ENCODE measurements at places on chromosomes 3 and 15. TPM values are rescaled to one million over a fixed set of nuclear protein-coding genes. Genes with fewer than 3 reads are reported as not detected.

- no peak overlapping the region for H3K4me3 ChIP-seq
- peaks cover 38% of the 10 kb centered on the region for H3K36me3 ChIP-seq
- H3K27ac ChIP-seq = no peak overlapping the region
- H3K27me3 ChIP-seq = no peaks in the 10 kb centered on the region
- DNase-seq = no peak
- peaks cover 20% of the 10 kb centered on the region for H3K4me1 ChIP-seq
Observed at GRCh38 chr3:49530231-49530630, 24.0 kb upstream of the BSN start.

GRCh38 chr3:18720543-18720942 is 295.4 kb upstream of the SATB1 start:
- no peaks in the 10 kb centered on the region for H3K36me3 ChIP-seq
- H3K27me3 ChIP-seq = no peaks in the 10 kb centered on the region
- H3K4me3 ChIP-seq = no peak overlapping the region
- no peaks in the 10 kb centered on the region for H3K4me1 ChIP-seq

Gene AHSG
- not detected for total RNA-seq

GRCh38 chr15:90872486-90873184 is 4.2 kb downstream of the FURIN start:
- peaks cover 67% of the 10 kb centered on the region for H3K4me1 ChIP-seq
- peak overlapping the region; percentile 93 for H3K4me3 ChIP-seq
- peaks cover 22% of the 10 kb centered on the region for H3K36me3 ChIP-seq
- H3K27ac ChIP-seq = peak overlapping the region; percentile 98
- no peak for DNase-seq

GRCh38 chr15:79736435-79737000 is 160.3 kb downstream of the MTHFS start:
- no peaks in the 10 kb centered on the region for H3K4me1 ChIP-seq
- H3K4me3 ChIP-seq = no peak overlapping the region
- DNase-seq = no peak
- H3K36me3 ChIP-seq = no peaks in the 10 kb centered on the region

GRCh38 chr15:55859681-55860080 is 116.7 kb upstream of the PRTG start:
- no peaks in the 10 kb centered on the region for H3K27me3 ChIP-seq
- DNase-seq = no peak
- H3K27ac ChIP-seq = no peak overlapping the region
- H3K36me3 ChIP-seq = peaks cover 56% of the 10 kb centered on the region
- H3K4me3 ChIP-seq = no peak overlapping the region
- H3K4me1 ChIP-seq = no peaks in the 10 kb centered on the region

Gene TRPM7
- 32.2 TPM for total RNA-seq

DNA sequence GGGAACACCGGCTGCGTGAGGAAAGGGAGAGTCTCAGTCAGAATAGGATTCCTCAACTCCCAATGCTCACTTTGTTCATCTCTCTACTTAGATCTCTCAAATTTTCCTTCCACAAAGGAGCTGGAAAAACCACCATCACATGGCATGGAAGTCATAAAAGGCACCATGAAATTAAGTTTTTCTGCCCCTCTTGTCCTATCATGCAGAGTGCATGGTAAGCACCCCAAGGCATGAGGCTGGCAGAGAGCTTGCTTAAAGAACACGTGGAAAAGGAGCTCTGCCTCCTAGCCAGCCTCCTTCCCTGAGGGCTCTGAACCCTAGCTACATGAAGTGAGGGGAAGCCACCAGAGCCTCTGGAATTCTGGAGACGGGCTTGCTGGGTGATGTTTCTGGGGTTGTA is 17.8 kb downstream of the STIMATE start:
- H3K36me3 ChIP-seq = peaks cover 17% of the 10 kb centered on the region
- H3K27me3 ChIP-seq = no peaks in the 10 kb centered on the region
- H3K4me3 ChIP-seq = no peak overlapping the region

- H3K27me3 ChIP-seq = no peaks in the 10 kb centered on the region
- no peak overlapping the region for H3K4me3 ChIP-seq
- H3K27ac ChIP-seq = no peak overlapping the region
Observed at GRCh38 chr3:33889394-33890039, 91.1 kb downstream of the PDCD6IP start.

- H3K4me3 ChIP-seq = no peak overlapping the region
- peaks cover 58% of the 10 kb centered on the region for H3K4me1 ChIP-seq
- H3K27ac ChIP-seq = peak overlapping the region; percentile 37
- H3K36me3 ChIP-seq = peaks cover 56% of the 10 kb centered on the region
- no peaks in the 10 kb centered on the region for H3K27me3 ChIP-seq
Observed at GRCh38 chr3:191382661-191383060, 52.3 kb upstream of the UTS2B start.

Gene COL6A5
- not detected for total RNA-seq

DNA sequence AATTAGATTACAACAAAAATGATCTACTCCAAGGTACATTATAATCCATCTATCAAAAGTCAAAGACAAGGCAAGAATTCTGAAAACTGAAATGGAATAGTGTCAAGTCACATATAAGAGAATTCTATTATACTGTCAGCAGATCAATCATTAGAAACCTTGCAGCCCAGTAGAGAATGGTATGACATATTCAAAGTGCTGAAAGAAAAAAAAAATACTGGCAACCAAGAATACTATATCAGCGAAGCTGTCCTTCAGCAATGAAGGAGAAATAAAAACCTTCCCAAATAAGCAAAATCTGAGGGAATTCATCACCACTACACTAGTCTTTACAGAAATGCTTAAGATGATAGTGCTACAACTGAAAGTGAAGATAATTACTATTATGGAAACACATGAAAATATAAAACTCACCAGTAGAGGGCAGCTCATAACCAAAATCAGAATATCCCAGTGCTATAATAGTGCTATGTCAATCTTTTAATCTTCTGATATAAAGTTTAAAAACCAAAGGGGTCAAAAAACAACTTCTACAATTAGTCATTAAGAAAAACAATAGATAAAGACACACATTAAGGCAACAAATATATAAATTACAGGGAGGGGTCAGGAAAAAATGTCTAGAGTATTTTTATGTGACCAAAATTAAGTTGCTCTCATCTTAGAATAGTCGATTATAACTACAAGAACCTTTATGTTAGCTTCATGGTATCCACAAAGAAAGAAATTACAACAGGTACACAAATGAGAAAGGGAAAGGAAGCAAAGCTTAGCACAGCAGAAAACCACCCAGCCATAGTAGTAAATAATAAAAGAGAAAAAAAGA is 190.7 kb upstream of the CNTN6 start:
- H3K27ac ChIP-seq = no peak overlapping the region
- no peak overlapping the region for H3K4me3 ChIP-seq
- no peaks in the 10 kb centered on the region for H3K4me1 ChIP-seq
- H3K27me3 ChIP-seq = no peaks in the 10 kb centered on the region
- no peaks in the 10 kb centered on the region for H3K36me3 ChIP-seq

- no peaks in the 10 kb centered on the region for H3K27me3 ChIP-seq
- no peaks in the 10 kb centered on the region for H3K36me3 ChIP-seq
- peaks cover 42% of the 10 kb centered on the region for H3K4me1 ChIP-seq
Observed at GRCh38 chr15:63856711-63857460, 23.1 kb upstream of the HERC1 start.

DNA sequence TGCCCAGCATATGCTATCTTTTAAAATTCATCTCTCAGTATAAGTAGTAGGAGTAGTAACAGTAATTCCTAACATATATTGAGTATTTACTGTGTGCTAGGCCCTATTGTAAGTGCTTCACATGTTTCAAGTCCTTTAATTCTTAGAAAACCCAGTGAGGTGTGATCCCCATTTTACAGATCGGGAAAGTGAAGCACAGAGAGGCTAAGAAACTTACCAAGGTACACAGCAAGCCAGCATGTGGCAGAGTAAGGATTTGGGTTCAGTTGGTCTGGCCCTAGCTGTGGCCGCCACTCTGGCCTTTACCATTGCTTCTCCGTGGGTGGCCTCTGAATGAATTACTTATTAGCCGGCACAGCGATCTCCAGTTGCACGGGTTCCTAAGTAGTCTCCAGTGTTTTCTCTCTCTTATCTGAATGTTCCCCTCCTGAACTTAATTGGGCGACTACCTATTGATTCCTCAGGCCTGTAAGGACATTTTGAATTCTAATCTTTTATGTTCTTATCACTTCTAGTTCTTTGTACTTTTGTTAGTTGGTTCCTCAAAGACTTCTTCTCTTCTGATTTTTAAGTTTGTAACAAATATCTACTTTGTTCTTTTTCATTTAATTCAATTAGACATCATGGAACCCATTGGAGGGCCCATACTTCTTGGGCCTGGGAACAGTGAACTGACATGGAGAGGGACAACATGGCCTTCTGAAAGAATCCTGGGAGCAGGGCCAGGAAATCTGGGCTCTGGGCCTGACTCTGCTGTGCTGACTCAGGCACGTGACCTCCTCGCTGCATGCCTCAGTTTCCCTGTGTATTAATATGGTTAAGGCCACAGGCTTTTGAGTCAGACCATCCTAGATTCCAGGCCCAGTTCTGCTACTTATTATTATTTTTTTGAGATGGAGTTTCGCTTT is 11.6 kb downstream of the CLCN2 start:
- H3K4me3 ChIP-seq = no peak overlapping the region
- no peak overlapping the region for H3K27ac ChIP-seq
- peaks cover 16% of the 10 kb centered on the region for H3K4me1 ChIP-seq
- no peak for DNase-seq

Gene TNFAIP8L3
- total RNA-seq = 6.0 TPM

DNA sequence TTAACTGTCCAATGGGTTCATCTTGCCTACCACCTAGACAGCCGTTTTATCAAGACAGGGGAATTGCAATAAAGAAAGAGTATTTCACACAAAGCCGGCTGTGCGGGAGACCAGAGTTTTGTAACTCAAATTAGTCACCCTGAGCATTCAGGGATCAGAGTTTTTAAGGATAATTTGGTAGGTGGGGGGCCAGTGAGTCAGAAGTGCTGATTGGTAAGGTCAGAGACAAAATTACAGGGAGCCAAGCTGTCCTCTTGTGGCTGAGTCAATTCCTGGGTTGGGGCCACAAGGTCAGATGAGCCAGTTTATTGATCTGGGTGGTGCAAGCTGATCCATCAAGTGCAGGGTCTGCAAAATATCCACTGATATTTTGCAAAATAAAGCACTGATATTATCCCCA is 29.9 kb upstream of the GPD1L start:
- H3K27me3 ChIP-seq = no peaks in the 10 kb centered on the region
- no peak for DNase-seq
- H3K4me1 ChIP-seq = peaks cover 15% of the 10 kb centered on the region
- no peak overlapping the region for H3K27ac ChIP-seq
- H3K4me3 ChIP-seq = no peak overlapping the region

Gene CKMT1A
- not detected for total RNA-seq

- H3K4me1 ChIP-seq = peaks cover 17% of the 10 kb centered on the region
- H3K4me3 ChIP-seq = no peak overlapping the region
- no peak overlapping the region for H3K27ac ChIP-seq
- no peak for DNase-seq
- H3K36me3 ChIP-seq = no peaks in the 10 kb centered on the region
- no peaks in the 10 kb centered on the region for H3K27me3 ChIP-seq
Observed at GRCh38 chr3:156642750-156643728, 31.4 kb upstream of the TIPARP start.

DNA sequence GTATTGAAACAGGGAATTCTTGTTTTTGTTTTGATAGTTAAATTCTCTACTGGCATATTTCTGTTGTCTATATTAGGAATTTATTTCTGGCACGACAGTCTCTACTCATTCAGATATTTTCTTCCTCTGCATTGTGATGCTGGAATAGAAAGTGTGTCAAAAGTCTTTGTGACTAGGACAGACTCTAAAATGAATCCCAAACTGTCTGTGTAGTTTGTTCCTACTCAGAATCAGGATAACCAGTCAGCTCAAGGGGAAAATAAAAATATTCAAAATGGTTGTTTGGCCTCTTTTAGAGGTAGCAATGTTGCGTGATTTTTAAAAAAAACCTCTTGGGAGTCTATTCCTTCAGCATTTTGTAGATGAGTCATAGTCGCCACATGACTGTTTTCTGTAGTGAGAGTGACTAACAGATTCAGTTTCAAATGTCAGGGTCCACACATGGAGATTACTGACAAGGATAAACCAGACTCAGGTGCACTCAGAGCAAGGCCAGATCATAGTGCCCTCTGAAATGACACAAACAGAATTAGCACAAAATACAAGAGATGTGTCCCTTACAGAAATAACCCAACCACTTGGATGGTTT is 13.1 kb downstream of the SLC7A14 start:
- no peak overlapping the region for H3K4me3 ChIP-seq
- H3K36me3 ChIP-seq = no peaks in the 10 kb centered on the region
- no peak overlapping the region for H3K27ac ChIP-seq
- no peak for DNase-seq
- H3K4me1 ChIP-seq = peaks cover 8% of the 10 kb centered on the region

DNA sequence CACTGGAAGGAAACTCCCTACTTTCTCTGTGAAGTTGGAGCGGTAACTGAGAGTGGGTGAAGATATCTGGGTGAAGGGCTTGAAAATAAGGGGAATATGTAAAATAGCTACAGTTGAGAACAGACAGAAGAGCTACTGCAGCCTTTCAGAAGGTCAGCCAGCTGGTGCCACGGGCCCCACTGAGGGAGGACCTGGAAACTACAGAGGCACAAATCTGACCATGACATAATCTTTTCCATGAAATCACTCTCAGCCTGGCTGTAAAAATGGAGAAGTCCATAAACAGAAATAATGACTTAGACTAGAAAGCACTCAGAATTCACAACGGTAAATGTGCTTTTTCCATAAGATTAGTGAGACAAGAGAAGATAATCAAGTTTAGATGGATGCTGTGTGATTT is 46.4 kb downstream of the ST3GAL6 start:
- no peak overlapping the region for H3K4me3 ChIP-seq
- DNase-seq = no peak
- peaks cover 12% of the 10 kb centered on the region for H3K4me1 ChIP-seq
- peaks cover 63% of the 10 kb centered on the region for H3K36me3 ChIP-seq
- H3K27me3 ChIP-seq = no peaks in the 10 kb centered on the region

GRCh38 chr3:197458906-197459470 is 96.8 kb downstream of the BDH1 start:
- H3K4me1 ChIP-seq = peaks cover 14% of the 10 kb centered on the region
- DNase-seq = no peak
- H3K4me3 ChIP-seq = no peak overlapping the region
- no peak overlapping the region for H3K27ac ChIP-seq

DNA sequence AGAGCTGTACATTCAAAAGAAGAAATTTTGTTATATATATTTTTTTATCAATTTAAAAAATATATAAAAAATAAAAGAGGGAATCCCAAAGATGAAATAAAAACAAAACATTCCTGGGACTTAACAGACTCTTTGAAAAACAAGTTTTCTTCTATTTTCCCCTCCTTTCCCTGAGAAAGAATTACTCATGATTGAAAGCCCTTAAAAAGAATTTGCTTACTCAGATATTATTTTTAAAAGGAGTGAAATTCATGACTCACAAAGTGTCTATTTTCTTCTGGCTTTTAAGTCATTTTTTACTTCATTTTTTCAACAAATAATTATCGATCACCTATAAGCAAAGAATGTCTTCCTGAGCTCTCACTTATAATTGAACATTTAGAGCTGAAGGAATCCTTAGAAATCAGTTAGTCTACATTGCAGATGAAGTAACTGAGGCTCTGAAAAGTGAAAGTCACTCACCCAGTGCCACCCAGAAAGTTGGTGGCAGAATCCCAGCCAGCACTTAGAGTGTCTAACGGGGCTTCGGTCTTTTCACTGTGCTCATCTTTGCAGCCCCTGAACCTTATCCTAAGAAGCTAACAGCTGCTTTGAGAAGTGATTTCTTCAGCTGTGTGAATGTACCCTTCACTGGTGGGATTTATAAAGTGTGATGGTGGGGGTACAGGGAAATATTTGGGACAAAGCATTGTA is 42.5 kb upstream of the NUDT16 start:
- no peaks in the 10 kb centered on the region for H3K36me3 ChIP-seq
- peaks cover 14% of the 10 kb centered on the region for H3K4me1 ChIP-seq
- no peak for DNase-seq

Gene PODXL2
- total RNA-seq = 1.7 TPM

Gene LRRC49
- 86.6 TPM for total RNA-seq

- H3K27ac ChIP-seq = no peak overlapping the region
- no peak for DNase-seq
Observed at GRCh38 chr3:173685456-173685855, 287.9 kb downstream of the NLGN1 start.

Gene SRGAP3
- 10.3 TPM for total RNA-seq

Measured in left ventricle myocardium inferior (tissue), 1 donor.